ENCODE measurements at places on chromosomes 2 and 18.

DNA sequence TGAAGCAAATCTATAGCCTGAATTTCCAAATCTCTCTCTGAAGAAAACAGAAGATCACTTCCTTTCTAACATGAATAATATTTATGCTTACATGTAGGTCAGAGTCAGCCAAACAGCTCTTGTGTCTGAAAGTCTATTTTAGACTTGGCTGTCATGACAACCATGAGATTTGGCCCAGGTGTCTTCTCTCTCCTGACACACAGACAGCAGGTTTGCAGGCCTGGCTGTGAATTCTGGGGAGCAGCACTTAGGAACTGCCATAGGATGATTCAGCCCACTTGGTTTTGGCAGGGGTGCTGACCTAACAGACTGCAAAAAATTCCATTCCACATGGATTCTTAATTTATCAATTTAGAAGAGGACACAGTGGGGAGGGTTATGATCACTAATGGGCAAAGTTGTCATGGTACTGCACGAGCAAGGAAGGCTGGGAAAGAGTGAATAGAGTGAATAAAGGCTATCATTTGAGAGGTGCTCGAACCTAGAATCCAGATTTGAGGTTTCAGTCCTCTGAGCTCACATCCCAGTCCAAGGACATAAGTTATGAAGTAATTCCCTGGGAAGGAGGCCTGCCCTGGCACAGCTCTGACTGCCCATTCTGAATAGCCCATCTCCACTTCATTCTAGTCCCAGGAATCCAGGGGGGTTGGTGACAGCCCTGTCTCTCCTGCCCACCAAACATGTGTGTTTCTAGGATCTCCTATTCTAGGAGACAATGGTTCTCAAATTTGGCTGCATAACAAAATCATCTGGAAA is 453.9 kb upstream of the TRIB2 start:
- no peak for DNase-seq

DNA sequence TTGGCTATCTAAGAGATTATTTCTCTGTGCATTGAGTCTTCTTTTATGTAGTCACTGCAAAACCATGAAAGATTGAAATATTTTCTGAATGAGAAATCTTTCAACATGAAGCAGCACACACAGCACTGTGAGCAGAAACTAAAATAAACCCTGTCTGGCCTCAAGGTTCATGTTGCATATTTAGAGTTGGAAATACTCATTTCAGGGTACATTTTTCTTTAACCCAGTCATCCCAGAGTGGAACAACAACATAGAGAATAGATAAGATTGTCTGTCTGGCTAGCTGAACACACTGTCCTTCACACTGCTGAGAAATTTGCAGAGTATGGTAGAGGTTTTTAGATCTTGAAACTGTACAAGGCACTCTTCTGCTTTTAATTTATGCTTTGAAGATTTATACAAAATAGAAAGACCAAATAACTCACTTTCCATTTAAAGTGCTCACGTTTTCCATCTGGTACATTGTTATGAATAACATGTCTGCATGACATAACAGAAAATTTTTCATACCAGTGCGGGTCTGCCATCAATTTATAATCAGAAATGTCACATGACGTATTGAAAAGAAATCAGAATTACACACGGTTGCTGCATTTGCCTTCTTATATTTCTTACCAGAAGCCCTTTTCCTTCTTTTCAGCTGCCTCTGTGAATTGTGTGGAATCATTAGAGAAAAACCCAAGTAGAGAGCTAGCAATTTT is 25.0 kb upstream of the FN1 start:
- DNase-seq, result peak; percentile 90

DNA sequence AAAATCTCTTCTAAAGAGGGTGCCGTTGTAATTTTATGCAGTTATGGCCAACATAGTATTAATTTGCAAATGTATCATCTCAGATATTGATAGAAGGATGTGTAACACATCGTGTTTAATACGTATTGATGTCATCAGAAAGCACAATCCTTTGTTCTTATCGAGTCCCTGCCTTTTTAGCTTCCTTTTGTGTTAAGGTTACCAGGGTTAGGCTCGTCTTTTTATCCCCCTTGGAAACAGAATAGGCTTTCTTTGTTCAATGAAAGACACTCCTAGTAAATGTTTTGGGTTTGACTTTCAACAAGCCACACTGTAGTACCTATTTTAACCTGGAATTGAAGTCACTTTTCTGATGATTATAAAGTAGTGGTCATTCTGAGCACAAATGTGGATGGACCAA is 136.2 kb downstream of the WDR7 start:
- DNase-seq, result no peak

GRCh38 chr2:181038796-181039195 is 58.4 kb downstream of the UBE2E3 start:
- no peak for DNase-seq

- no peak for DNase-seq
Measured at GRCh38 chr2:144126302-144126701, 393.6 kb downstream of the ZEB2 start.

- DNase-seq, result no peak
Measured at GRCh38 chr18:7000484-7001096, 117.0 kb downstream of the LAMA1 start.

GRCh38 chr2:49794396-49794795 is 640.1 kb upstream of the FSHR start:
- DNase-seq, result no peak

GRCh38 chr2:29780906-29781305 is 140.5 kb downstream of the ALK start:
- DNase-seq, result no peak

- DNase-seq, result no peak
Measured at GRCh38 chr2:46569061-46569560, 89.7 kb downstream of the TMEM247 start.

GRCh38 chr2:43225788-43226557 is 433 bp downstream of the ZFP36L2 start:
- DNase-seq, result no peak

DNA sequence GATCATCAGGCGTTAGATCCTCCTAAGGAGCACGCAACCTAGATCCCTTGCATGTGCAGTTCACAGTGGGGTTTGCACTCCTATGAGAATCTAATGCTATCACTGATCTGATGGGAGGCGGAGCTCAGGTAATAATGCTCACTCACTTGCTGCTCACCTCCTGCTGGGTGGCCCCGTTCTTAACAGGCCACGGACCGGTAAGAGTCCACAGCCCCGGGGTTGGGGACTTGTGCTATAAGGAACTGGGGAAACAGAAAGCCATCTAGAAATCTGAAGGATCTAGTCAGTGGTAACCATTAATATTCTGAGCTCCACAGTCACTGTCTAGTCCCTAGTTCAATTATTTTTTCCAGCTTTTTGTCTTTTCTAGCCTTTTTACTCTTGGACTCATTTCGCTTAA is 44.7 kb upstream of the GAREM2 start:
- no peak for DNase-seq

DNA sequence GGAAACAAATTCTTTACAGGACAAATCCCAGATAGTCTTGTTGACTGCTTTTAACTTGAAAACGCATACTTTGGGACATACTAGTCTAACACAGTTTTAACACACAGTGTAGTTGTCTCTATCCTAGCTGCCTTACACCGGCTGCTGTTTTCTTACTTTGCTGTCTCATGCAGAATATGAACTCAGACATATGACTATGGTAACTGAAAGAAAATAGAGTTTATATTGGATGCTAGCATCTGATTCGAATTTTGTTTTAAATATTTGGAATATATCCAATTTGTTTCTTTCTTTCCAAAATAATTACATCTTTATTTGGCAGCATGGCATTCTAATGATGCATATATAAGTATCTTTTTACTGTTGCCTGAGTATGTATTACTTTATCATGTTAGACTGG is 69.8 kb downstream of the ANKRD12 start:
- no peak for DNase-seq

DNA sequence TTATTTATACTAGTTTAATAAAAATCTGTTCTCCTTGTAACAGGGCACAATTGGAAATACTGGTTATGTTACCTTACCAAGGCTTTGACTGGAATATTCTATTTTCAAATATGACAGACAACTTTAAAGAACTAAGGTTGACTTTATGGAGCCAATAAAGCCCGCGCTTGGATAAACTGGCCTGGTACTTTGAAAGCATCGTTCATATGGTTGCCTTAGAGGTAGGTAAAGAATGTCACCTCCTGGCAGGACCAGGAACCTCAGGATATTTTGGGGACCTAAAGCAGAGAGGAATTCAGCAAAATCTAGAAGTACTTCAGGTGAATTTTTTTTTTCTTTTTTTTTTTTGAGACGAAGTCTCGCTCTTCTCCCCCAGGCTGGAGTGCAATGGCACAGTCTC is 71.2 kb upstream of the CREB1 start:
- no peak for DNase-seq

DNA sequence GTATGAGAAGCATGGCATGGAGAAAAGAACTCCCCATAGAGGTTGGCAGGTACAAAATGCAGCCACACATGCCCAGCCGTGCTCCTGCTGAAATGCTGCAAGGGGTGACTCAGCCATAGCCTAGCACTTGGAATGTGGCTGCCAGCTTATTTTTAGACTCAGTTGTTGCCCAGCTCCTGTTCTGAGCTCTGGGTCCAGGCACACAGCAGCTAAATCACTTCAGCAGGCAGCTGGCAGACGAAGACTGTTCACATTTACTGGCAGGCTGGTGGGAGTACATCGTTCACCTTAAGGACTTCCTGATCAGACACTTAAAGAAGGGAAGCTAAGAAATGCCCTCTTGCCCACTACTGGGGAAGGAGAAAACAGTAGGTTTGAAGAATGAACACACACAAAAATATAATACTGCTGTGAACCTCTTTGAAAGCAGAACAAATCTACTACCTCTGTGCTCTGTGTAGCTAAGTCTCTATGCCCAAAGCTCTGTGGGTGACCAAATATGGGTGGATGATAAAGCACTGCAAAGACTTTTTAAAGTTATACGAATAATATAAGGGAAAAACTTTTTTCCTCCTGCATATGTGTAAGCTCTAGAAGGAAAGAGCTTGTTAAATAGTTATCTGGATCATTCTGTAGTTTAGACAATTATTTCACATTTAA is 146.1 kb downstream of the LNPK start:
- no peak for DNase-seq

- DNase-seq, result no peak
Measured at GRCh38 chr18:38695559-38696280, 1130.1 kb upstream of the CELF4 start.

DNA sequence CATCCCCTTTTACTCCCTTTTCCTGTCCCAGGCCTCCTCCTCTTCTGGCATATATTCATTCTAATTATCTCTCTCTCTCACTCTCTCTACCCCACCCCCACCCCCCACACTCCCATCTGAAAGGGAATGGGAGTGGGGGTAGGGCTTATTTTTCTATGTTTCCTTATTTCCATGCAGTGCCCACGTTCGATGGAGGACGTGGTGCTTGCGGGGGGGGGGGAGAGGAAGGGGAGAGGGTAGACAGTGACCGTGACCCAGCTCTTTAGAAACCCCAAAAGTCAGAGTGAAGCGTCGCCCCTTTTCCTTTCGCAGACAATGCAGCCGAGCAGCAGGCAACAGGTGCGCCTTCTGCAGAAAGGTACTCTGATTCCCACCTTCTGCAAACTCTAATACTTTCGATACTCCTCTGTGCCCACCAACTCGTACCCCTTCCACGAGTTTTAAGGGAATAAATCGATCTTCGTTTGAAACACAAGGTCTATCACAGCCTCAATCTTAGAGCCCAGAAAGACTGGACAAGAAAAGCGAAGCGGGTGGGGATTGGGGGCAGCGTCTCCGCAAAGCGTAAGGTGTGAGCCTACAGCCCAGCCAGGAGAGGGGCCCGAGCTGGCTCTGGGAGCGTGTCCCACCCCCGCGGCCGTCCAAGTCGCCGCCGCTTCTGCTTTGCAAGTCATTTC is 891 bp upstream of the NR4A2 start:
- no peak for DNase-seq

DNA sequence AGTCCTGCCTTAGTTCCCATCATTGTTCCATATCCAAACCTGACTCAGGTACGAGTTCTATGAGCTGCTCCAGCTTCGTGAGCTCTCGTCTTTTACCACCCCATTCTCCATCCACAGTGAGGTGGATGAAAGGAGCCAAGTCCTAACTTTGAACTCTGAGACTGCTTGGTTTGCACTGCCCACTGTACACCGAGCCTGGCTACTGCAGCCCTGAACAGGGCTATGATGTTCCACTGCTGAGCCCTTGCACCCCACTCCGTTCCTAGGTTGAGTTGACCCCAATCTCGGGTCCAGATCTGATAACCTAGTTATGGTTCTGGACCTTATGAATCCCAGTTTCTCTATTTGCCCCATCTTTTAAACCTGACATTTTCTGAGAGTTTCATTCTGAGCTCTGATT is 5.3 kb upstream of the DYNAP start:
- DNase-seq, result no peak

DNA sequence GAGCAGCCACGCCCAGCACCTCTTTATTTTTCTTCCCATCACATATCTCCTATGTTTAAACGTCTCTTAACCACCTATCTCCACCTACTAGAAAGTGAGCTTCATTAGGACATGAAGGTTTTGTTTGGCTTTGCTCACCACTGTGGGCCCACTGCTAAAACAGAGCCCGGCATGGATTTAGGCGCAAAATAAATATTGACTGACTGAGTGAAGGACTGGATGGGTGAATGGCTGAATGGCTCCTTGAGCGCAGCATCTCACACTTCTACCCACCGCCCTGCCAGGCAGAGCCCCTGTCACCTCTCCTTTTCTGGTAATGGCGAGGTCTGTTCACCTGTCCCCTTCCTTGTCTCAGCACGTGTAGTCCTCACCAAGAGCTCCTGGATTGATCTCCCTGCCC is 10.1 kb downstream of the CAPG start:
- DNase-seq, result no peak

GRCh38 chr18:67665266-67665665 is 148.7 kb upstream of the DSEL start:
- DNase-seq, result peak; percentile 15

- peak; percentile 80 for DNase-seq
Measured at GRCh38 chr2:235614900-235615712, 121.3 kb downstream of the AGAP1 start.

DNA sequence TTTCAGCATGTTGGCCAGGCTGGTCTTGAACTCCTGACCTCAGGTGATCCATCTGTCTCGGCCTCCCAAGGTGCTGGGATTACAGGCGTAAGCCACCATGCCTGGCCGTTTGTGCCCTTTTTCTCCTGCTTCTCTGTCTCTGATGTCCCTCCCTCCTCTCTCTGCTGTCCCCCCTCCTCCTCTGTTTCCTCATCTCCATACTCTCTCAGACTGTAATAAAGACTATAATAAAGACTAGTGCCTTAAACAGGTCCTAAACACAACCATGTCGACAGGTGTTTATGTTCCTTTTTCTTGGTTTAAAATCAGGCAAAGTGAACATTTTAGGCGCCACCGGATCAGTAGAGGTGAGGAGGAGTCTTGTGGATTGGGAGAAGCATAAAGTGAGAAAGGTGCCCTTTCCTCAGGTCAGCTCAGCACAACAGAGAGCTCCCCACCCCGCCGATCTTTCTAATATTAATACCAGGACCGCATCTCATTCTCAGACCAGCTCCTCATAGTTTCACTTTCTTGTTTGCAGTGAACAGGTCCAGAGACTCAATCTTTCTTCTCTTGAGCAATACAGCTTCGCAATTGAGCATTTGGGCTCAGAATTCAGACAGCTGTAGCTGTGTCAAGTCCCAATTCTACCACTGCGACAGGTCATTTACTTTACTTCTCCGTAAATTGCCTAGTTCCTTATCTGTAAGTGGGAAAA is 23.7 kb downstream of the TIMM21 start:
- DNase-seq, result no peak
